ENCODE measurements at places on chromosomes 3 and 15. TPM values are rescaled to one million over a fixed set of nuclear protein-coding genes. Genes with fewer than 3 reads are reported as not detected.

DNA sequence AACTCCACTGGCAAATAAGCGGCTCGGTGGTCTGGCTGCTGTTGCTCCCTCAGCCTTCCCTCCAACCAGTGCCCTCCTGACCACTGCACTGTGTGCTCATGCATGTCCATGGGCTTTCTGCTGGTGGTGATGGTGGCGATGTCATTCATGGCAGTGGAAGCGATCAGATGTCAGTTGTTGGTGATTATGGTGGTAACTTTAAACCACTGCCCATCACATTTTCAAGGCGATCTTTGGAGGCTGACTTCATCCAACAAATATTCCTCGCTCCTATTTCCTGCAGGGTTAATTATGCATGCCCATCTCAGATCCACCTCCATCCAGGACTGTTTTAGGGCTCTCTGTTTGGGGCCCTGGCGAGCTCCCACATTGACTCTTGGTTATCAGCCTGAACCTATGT, 13.4 kb upstream of the HCN4 start:
- H3K36me3 ChIP-seq: no peaks in the 10 kb centered on the region
- no peaks in the 10 kb centered on the region for H3K27me3 ChIP-seq
- no peak overlapping the region for H3K27ac ChIP-seq

GRCh38 chr15:78195735-78196201, 38.6 kb downstream of the ACSBG1 start:
- DNase-seq: no peak
- no peak overlapping the region for H3K4me3 ChIP-seq
- no peaks in the 10 kb centered on the region for H3K27me3 ChIP-seq
- H3K36me3 ChIP-seq: no peaks in the 10 kb centered on the region
- H3K4me1 ChIP-seq: no peaks in the 10 kb centered on the region

- no peak overlapping the region for H3K4me3 ChIP-seq
- H3K27me3 ChIP-seq: no peaks in the 10 kb centered on the region
- peaks cover 9% of the 10 kb centered on the region for H3K4me1 ChIP-seq
Observed at GRCh38 chr3:50430950-50431435, 71.7 kb upstream of the TMEM115 start.

- no peak overlapping the region for H3K27ac ChIP-seq
- no peaks in the 10 kb centered on the region for H3K36me3 ChIP-seq
- H3K27me3 ChIP-seq: no peaks in the 10 kb centered on the region
- H3K4me3 ChIP-seq: no peak overlapping the region
- no peak for DNase-seq
- peaks cover 25% of the 10 kb centered on the region for H3K4me1 ChIP-seq
Observed at GRCh38 chr3:42077785-42078184, 13.4 kb upstream of the TRAK1 start.

DNA sequence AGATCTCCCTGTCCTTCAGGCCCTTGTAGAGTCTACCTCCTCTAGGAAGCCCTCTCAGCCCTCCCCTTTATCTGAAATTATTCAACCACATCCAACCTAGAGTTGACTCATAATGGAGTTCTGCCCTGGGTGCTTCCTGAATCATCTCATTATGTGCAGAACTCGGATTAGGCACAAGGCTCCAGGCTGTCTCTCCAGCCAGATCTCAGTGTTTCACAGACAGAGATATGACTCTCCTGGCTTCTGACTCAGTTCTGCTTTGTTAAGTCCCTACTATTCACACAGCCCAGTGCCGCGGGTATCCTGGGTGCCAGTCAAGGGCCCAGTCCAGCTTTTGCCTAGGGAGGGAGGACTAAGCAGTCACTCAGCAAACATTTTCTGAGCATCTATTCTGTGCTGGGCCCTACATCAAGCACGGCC, 9.3 kb downstream of the STRA6 start:
- no peak overlapping the region for H3K27ac ChIP-seq
- H3K4me1 ChIP-seq: peaks cover 15% of the 10 kb centered on the region
- no peak overlapping the region for H3K4me3 ChIP-seq
- H3K27me3 ChIP-seq: no peaks in the 10 kb centered on the region
- DNase-seq: no peak

DNA sequence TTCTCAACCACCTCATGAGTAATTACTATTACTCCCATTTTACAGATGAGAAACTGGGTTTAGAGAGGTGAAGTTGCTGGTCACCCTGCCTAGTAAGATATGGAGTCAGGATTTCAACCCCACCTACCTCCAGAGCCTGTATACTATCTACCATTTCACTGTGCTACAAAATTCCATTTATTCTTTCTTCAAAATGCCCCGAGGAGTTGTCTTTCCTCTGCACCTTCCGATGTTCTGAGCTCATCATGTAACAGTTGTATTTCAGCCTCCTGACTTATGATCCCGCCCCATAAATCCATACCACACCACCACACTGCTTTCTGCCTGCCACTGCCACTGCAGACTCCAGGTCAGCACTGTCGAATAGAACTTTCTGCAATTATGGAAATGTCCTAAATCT, 71.3 kb upstream of the SLC25A36 start:
- H3K27ac ChIP-seq: no peak overlapping the region
- no peaks in the 10 kb centered on the region for H3K36me3 ChIP-seq
- H3K27me3 ChIP-seq: no peaks in the 10 kb centered on the region
- DNase-seq: no peak

DNA sequence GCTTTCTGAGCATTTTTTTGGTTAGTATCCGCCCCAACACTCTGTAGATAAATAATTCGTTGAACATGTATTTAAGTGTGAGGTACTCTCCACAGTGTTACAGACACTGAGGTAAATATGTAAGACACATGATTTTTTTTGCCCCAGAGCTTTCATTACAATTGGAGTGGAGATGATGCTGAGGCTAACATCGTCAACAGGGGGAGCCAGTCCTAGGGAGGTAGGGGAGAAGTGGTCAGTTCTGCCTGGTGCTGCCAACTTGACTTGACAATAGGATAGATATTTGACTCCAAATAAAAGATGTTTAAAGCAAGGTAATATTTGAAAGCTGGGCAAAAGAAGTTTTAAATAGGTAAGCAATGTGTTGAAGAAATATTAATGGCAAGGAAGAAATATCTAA, 295.7 kb downstream of the UNC13C start:
- no peak overlapping the region for H3K4me3 ChIP-seq
- no peak for DNase-seq
- no peaks in the 10 kb centered on the region for H3K4me1 ChIP-seq
- no peak overlapping the region for H3K27ac ChIP-seq
- no peaks in the 10 kb centered on the region for H3K27me3 ChIP-seq

DNA sequence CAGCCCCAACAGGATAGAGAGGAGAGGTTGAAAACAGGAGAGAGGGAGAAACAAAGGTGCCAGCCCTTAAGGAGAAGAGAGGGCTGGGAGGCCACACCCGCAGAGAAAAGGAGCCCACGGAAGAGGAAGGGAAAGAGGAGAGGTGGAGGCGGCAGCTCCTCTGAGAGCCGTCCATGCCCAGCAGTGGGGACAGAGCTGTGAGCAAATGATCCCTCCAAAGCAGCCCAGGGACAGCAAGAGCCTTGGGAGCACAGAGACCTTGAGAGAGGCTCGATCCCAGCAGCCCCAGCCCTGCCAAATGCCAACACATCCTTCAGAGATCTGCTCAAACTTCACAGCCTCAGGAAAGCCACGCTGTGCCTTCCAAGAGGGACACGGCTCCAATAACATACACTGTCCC, 66.7 kb upstream of the CORO2B start:
- H3K36me3 ChIP-seq: no peaks in the 10 kb centered on the region
- peak; percentile 82 for DNase-seq
- peaks cover 15% of the 10 kb centered on the region for H3K4me1 ChIP-seq
- H3K4me3 ChIP-seq: no peak overlapping the region

DNA sequence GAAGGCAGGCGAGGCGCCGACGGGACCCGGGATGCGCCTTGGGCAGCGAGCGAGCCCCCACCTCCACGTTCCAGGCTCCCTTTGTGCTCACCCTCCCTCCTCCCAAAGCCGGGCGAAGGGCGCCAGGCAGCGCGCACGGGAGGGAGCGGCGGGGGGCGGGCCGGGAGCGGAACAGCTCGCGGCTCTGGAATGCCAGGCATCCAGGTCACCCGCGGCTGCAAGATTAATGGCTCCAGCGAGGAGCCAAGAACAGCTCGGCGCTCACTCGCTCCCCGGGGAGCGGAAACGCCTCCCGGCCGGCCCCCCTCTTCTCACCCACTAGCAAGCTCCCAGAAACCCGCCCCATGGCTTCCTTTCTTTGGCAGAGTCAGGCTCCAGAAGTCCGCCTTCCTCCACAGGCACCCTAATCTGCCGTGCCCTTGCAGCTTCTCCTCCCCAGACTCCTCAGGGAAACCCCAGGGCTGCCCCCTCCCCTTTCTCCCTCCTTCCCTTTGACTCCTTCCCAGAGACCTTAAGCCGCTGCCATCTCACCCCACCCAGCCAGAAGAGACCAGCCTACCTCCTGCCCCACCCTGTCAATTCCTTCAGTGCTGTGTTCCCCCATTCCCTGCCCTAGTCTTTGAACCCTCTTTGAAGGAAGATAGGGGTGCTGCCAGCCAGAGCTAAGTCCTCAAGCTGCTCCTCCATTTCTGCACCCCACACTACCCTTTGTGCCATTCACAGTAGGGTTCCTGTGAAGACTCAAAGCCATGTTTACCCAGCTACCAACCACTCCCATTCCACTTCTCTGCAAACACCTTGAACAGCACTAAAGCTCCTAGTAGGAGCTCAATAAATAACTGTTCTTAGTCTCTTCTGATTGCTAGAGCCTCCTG, 9.9 kb downstream of the AMOTL2 start:
- no peak for DNase-seq
- H3K4me3 ChIP-seq: peak overlapping the region; percentile 43
- no peaks in the 10 kb centered on the region for H3K36me3 ChIP-seq
- H3K27me3 ChIP-seq: no peaks in the 10 kb centered on the region
- H3K27ac ChIP-seq: peak overlapping the region; percentile 97

GRCh38 chr3:24773798-24774197, 279.1 kb upstream of the THRB start:
- DNase-seq: no peak
- peaks cover 5% of the 10 kb centered on the region for H3K4me1 ChIP-seq
- H3K27ac ChIP-seq: no peak overlapping the region

- no peaks in the 10 kb centered on the region for H3K36me3 ChIP-seq
- peaks cover 4% of the 10 kb centered on the region for H3K4me1 ChIP-seq
- H3K27ac ChIP-seq: no peak overlapping the region
Observed at GRCh38 chr3:20561166-20561565, 375.2 kb upstream of the SGO1 start.

- H3K27ac ChIP-seq: no peak overlapping the region
- no peak for DNase-seq
- H3K4me3 ChIP-seq: no peak overlapping the region
- H3K36me3 ChIP-seq: no peaks in the 10 kb centered on the region
Observed at GRCh38 chr15:89985111-89985510, 16.0 kb upstream of the ZNF710 start.

- no peak overlapping the region for H3K27ac ChIP-seq
- DNase-seq: no peak
- no peaks in the 10 kb centered on the region for H3K27me3 ChIP-seq
- no peaks in the 10 kb centered on the region for H3K36me3 ChIP-seq
Observed at GRCh38 chr3:134395103-134395502, 20.9 kb upstream of the AMOTL2 start.

- H3K4me3 ChIP-seq: no peak overlapping the region
- no peak for DNase-seq
- no peaks in the 10 kb centered on the region for H3K4me1 ChIP-seq
Observed at GRCh38 chr3:196414469-196414868, 17.8 kb downstream of the UBXN7 start.

DNA sequence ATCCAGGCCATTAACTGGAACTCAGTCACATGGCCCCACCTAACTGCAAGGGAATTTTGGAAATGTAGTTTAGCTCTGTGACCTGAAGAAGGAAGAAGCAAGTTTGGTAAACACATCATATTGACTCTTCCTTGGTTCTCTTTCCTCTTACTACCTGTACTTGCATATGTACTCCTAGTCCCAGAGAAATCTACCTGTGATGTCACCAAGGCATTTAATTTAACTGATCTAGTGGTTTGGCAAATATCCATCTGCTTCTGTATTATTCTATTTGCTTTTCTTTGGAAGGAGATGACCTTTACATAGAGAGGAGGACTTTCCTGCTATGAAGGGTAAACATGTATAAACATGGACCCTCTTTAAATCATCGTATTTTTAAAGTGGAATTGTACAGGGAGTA, 150.8 kb downstream of the TMEM108 start:
- no peaks in the 10 kb centered on the region for H3K4me1 ChIP-seq
- H3K4me3 ChIP-seq: no peak overlapping the region
- no peak overlapping the region for H3K27ac ChIP-seq
- H3K27me3 ChIP-seq: no peaks in the 10 kb centered on the region
- DNase-seq: no peak
- H3K36me3 ChIP-seq: no peaks in the 10 kb centered on the region

DNA sequence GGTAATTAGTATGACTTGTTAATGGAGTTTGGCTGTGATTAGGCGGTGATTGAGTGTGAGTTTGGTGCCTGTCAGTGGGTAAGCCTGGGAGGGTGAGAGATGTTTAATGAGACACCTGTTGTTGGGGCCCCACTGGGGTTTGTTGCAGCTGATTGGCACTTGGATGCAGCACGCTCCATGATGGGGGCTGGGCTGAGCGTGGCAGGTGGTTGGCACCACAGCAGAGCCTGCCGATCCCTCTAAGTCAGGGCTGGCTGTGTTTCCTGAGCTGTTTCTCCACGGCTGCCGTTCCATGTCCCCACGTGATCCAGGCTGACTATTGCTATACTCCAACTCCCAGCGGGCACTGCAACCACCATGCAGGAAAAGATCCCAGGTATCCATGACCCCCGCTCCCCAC, 93.5 kb upstream of the ARRDC4 start:
- no peak overlapping the region for H3K4me3 ChIP-seq
- H3K4me1 ChIP-seq: no peaks in the 10 kb centered on the region
- DNase-seq: no peak
- H3K27ac ChIP-seq: no peak overlapping the region
- H3K27me3 ChIP-seq: no peaks in the 10 kb centered on the region

- no peaks in the 10 kb centered on the region for H3K36me3 ChIP-seq
- H3K4me3 ChIP-seq: no peak overlapping the region
- no peaks in the 10 kb centered on the region for H3K27me3 ChIP-seq
- DNase-seq: no peak
Observed at GRCh38 chr15:35838424-35839111, 292.6 kb upstream of the DPH6 start.

DNA sequence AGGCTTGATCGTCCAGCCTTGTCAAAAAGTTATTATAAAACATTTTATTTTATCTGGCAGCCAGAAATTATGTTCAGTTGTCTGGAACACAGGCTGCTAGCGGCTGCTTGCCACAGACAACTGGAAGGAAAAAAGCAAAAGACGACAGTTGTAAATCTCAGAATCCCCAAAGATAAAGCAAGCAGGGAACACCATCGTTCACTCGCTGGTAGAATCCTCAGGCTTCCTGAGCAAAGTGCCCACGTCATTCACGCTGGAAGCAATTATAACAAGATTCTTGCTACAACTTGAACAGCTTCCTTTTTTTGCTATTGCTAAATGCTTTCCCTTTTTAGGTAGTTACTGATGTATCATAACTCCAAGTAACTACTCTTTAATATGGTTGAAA, 33.6 kb downstream of the ADAMTS17 start:
- H3K4me3 ChIP-seq: no peak overlapping the region
- no peaks in the 10 kb centered on the region for H3K36me3 ChIP-seq
- H3K27ac ChIP-seq: peak overlapping the region; percentile 47
- no peaks in the 10 kb centered on the region for H3K27me3 ChIP-seq

SERINC4 gene
- not detected for total RNA-seq

SGO1 gene
- 10.8 TPM for total RNA-seq

SOX14 gene
- not detected for total RNA-seq

TMEM207 gene
- total RNA-seq: not detected

GPR87 gene
- 12.3 TPM for total RNA-seq

STRIT1 gene
- total RNA-seq: not detected

NLGN1 gene
- 4.7 TPM for total RNA-seq

AHSG gene
- not detected for total RNA-seq

RAB6B gene
- total RNA-seq: 3.7 TPM

EIF2B5 gene
- total RNA-seq: 30.2 TPM

THAP10 gene
- total RNA-seq: 2.7 TPM

EOMES gene
- 0.49 TPM for total RNA-seq
